T-helper 2 cell (primary cell): ENCODE measurements at places on chromosomes 3 and 15.

- DNase-seq: no peak
These were observed 594 bp upstream of the ICE2 start for GRCh38 chr15:60479361-60480110.

DNA sequence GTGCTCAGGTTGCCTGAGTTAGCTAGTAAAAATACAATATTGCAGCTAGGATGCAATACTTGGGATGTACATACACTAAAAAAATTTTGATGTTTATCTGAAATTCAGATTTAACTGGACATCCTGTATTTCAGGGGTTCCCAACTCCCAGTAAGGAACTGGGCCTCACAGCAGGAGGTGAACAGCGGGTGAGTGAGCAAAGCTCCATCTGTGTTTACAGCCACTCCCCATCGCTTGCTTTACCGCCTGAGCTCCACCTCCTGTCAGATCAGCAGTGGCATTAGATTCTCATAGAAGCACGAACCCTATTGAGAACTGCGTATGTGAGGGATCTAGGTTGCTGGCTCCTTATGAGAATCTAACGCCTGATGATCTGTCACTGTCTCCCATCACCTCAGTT lies 285.1 kb upstream of the PROK2 start:
- no peak for DNase-seq

- no peak for DNase-seq
These were observed 19.5 kb downstream of the SMAD6 start for GRCh38 chr15:66721501-66721937.

- DNase-seq: no peak
These were observed 57.4 kb downstream of the CDCP1 start for GRCh38 chr3:45088543-45089358.

DNA sequence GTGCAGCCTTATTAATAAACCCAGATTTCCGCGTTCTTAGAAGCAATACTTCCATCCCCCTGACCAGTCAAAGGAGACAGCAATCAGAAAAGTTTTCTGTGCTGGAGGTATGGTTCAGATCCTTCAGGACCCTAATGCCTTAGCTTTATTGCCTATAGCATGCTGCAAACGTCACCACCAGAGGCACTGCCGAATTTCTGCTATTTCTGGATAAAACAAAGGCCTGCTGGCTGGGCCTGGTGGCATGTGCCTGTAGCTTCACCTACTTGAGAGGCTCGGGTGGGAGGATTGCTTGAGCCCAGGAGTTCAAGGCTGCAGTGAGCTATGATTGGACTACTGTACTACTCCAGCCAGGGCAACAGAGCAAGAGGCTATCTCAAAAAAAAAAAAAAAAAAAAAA lies 407.2 kb downstream of the FOXP1 start:
- DNase-seq: no peak

DNA sequence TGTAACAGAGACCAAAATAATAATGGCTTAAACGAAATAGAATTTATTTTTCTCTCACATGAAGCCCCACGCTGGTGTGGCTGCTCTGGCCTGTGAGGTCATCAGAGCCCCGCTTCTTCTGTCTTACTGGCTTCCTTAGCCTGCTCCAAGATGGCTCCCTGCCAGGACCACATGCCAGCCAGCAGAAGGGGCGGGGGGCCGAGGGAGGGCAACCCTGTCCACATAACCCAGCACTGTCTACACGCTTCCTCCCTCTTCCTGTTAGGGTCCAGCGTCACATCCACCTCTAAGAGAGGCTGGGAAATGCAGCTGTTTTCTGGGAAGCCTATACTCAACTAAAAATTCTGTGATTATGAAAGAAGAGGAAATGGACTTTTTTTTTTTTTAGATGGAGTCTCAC lies 107.9 kb upstream of the DLG1 start:
- DNase-seq: no peak

DNA sequence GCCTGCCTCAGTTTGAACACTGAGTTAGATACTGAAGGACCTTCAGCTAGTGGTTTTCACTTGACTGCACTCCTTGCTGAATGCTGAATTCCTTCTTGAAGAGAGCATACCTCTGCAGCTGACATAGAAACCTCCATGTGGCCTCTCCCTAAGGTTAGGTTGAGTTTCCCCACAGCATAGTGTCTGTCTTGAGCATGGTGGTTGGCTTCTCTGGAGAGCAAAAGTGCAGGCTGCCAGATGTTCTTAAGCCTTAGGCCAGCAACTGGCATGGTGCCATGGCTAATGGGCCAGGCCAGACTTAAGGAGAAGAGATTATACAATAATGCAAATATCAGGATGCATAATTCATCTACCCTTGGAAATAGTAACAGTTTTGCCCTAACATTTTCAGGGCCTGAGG lies 545.6 kb upstream of the ZNF385D start:
- DNase-seq: no peak

- no peak for DNase-seq
These were observed 688 bp downstream of the XPC start for GRCh38 chr3:14177580-14178246.

GRCh38 chr15:79943820-79944219 lies 27.2 kb downstream of the BCL2A1 start:
- no peak for DNase-seq

GRCh38 chr3:38565339-38566214 lies 69.4 kb downstream of the EXOG start:
- DNase-seq: no peak

DNA sequence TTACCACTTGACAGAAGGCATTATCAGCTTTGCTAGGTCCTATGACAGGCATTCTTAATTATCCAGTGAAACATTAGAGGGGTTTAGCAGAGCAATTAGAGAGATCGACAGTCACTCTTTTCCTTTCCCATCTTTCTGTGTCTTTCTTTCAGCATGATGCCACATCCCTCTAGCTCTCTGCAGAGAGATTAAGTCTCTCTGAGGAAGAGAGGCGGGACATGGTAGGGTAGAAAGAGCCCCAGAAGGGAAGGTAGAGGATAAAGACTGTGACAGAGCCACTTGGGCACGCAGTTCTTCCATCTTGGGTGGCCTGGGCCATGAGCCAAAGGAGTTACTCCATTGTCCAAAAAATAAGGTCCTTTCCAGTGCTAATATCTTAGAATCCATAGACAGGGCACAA lies 55.8 kb downstream of the HHLA2 start:
- DNase-seq: no peak

DNA sequence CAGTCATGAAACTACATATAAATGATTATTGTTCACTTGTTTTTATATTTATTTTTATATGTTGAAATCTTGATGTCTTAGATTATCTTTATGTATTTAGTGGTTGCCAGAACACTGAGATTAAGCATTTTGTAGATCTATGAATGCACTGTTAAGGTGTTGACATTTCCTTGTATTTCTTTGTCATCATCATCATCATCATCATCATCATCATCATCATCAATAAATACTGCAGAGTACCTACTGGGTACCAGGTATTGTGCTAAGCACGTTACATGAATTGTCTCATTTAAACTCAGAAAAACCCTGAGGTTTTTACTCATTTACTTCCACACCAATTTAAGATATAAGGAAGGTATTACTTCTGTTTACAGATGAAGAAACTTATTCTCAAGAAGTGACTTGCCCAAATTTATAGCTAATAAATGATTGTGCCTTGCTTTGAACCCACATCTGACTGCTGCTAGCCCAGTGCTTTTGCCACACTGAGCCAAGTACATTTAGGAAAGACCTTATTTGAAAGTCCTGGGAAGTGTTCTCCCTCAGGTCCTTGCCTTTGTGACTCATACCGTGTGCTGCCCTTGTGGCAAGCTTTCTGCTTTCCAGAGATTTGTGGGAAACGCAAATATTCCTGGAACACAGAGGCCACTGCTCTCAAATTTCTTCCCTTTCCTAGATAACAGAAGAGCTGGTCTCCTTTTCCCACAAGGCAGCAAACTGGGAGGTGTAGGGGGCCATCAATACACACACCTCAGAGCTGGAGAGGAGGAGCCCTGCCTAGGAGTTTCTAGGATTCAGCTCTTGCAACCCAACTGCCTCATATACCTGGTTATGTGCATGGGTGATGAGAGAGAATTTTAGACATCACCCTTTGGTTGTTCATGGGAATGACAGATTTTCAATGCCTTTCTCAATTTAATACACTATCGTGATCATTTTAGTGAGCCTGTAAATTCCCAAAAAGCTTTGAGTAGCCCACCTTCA lies 115.4 kb upstream of the C15orf61 start:
- no peak for DNase-seq

DNA sequence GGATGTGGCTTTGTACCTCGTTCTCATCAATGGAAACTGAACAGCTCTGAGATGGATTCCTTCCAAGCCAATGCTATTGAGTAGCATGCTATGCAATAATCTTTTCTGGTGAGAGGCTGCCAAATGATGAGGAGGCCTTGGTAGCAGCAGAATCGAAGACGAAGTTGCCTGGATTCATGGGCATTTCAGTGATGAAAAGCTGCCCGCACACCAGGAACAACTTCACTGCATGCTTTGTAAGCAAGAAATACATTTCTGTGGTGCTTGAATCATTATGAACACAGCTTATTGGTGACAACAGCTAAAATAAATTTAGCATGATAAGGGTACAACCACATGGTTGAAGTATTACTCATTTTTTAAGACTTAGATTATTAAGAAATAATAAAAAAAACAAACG lies 246.8 kb upstream of the ROBO1 start:
- DNase-seq: no peak

- DNase-seq: peak; percentile 74
These were observed at the start of gene RASGRP1 for GRCh38 chr15:38564557-38565286. Gene RASGRP1 (minus strand): TSS chr15:38564814. CDS start chr15:38564628, 186 bp downstream.

GRCh38 chr15:70212963-70213315 lies 115.2 kb upstream of the TLE3 start:
- no peak for DNase-seq

- no peak for DNase-seq
These were observed 1099.3 kb downstream of the ROBO2 start for GRCh38 chr3:78139166-78139565.

DNA sequence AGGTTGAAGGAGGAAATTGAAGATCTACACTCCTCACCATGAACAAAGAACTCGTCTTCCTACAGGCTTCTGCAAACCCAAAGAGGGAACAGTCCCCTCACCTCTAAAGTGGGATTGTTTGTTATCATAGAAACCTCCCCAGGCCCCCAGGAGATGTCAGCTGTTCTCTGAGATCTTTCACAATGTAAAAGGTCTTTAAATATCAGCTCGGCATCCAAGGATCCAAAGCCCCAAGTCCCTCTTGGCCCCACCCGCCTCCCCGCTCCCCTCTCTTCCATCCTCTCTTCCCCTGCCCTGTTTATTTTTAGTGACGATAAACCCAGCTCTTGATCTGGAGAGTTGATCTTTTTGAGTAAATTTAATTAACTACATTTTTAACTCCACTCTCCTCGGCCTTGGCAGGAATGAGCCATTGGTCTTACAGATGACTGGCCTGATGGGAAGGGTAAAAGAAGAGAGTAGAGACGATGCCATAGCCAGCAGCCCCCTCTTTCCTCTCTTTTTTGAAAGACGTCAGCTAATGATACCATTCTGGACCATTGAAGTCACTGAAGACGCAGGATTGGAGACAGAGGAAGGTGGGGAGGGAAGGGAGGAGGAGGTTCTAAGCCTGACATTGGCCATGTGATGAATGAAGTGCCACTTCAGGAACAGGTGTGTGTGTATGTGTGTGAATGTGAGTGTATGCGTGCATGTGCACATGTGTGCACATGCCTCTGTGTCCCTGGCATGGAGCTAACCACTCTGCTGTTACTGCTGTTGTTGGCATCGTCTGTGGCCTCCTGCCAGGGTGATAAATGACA lies 521.8 kb downstream of the NTRK3 start:
- DNase-seq: no peak

DNA sequence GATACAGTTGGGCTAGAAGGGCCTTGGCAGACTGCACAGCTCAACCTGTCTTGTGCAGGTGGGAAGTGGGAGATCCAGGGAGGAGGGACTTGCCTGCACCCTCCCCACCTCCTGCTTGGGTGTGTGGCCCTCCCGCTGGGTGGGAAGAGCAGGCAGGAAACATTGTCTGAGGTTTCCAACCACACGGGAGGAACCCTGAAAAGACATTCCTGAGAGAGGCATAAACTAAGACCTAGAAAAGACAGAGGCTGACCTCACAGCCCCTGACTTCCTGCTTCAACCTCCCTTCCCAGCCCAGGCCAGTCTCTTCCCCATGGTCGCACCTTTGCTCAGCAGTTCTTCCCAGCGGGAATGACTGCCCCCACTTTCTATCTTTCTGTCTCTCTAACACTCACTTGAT lies 46.3 kb upstream of the INSYN1 start:
- DNase-seq: no peak

- no peak for DNase-seq
These were observed 259.5 kb downstream of the UACA start for GRCh38 chr15:70503798-70504298.

DNA sequence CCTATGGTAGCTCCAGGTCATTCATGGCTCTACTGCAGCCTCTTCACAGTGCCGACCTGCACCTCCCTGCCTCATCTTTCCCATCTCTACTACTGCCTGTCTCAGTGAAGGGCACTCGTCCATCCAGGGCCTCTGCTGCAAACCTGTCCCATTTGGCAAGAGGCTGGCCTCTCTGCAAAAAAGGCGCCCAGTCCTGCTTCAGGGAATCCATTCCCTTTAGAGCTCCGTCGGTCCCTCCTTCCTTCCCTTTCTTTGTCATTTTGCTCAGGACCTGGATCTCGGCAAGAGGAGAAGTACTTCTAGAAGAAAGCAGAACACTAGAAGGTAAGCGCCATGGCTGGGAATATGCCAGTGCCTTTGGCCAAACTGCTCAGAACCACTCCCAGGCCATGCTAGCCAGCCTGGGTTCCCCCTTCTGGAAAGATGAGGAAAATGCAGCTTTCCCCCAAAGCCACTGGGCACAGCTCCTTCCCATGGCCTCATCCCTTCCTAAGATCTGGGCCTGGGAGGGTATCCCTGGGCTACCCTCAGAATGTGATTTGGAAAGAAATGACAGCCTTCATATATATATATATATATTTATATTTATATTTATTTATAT lies 6.4 kb upstream of the ISL2 start:
- no peak for DNase-seq

DNA sequence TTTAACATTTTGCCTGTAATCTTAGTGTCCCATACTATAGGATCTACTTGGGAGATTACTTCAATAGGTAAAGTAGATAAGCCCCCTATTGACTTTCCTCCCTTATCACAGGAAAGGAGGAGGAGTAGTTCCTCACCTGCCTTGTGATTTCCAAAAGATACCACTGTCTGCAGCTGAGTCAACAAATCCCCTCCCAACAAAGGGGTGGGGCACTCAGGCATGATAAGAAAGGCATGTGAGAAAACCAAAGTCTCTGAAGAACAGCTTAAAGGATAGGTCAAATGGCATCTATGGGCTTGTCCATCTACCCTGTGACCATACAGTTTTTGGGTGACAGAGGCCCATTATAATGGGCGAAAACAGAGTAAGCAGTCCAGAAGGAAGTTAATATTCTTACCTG lies 71.3 kb upstream of the WNT7A start:
- no peak for DNase-seq

DNA sequence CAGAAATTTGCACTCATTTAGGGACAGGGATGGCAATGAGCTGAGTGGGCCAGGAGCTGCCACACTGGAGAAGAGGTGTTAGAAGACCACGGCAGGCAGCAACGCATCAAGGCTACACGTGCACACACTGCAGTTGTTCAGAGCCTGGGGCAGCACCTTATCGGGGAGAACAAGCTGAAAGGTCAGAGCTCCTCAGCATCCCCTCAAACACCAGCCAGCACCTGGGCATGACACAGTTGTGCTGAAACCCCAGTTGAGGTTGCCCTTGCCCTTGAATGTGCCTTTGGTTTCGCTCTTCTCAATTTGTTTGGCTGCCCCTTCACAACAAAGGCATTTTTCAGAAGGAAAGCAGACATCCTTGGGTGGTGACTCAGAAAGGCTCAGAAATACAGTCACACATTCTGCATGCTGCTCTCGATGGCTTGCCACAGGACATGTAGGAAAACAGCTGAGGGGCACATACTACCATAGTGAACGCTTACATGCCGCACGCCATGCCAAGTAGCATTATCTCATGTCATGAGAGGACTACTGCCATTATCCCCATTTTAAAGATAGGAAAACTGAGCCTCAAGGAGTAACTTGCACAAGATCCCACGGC lies 57.6 kb downstream of the ST8SIA2 start:
- no peak for DNase-seq
